Spinal cord (tissue), 10 donors: ENCODE measurements at places on chromosomes 4 and X. TPM values are rescaled to one million over a fixed set of nuclear protein-coding genes. Genes with fewer than 3 reads are reported as not detected.

TENM3 gene
- total RNA-seq = 36.2 TPM

CUL4B gene
- 33.6 TPM for total RNA-seq

POU3F4 gene
- total RNA-seq = 2.9 TPM

KIF4A gene
- 6.3 TPM for total RNA-seq

PRRG1 gene
- total RNA-seq = 16.6 TPM

JAKMIP1 gene
- 13.5 TPM for total RNA-seq

GPC4 gene
- total RNA-seq = 8.2 TPM

DUX4 gene
- total RNA-seq = not detected

SPIN4 gene
- 9.9 TPM for total RNA-seq

NUDT10 gene
- 17.3 TPM for total RNA-seq

TAF7L gene
- total RNA-seq = 0.72 TPM

DNA sequence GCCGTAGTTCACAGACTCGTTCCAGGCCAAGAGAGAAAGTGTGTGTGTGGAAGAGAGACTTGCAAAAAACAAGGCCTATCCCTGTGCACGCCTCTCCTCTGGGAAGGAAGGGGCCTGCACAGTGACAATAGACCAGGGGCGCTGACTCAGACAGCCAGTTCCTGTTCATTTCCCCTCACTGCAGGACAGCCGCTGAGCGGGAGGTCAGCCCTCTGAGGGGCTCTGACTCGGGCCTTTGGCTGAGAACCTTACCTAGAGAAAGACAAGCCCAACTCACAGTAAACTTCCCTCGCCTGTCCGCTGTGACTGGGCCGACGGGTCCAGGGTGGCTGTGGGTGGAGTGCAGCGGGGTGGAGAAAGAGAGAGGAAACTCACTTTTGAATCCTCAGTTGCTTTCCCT is 52.1 kb downstream of the RTL5 start:
- no peak overlapping the region for H3K4me3 ChIP-seq
- H3K27ac ChIP-seq = no peak overlapping the region
- peaks cover 32% of the 10 kb centered on the region for H3K27me3 ChIP-seq
- DNase-seq = no peak

GRCh38 chrX:11215191-11215921 is 77.9 kb upstream of the AMELX start:
- H3K27me3 ChIP-seq = peaks cover 3% of the 10 kb centered on the region
- no peak for DNase-seq
- H3K4me1 ChIP-seq = no peaks in the 10 kb centered on the region
- no peaks in the 10 kb centered on the region for H3K36me3 ChIP-seq
- H3K4me3 ChIP-seq = no peak overlapping the region
- H3K27ac ChIP-seq = no peak overlapping the region

DNA sequence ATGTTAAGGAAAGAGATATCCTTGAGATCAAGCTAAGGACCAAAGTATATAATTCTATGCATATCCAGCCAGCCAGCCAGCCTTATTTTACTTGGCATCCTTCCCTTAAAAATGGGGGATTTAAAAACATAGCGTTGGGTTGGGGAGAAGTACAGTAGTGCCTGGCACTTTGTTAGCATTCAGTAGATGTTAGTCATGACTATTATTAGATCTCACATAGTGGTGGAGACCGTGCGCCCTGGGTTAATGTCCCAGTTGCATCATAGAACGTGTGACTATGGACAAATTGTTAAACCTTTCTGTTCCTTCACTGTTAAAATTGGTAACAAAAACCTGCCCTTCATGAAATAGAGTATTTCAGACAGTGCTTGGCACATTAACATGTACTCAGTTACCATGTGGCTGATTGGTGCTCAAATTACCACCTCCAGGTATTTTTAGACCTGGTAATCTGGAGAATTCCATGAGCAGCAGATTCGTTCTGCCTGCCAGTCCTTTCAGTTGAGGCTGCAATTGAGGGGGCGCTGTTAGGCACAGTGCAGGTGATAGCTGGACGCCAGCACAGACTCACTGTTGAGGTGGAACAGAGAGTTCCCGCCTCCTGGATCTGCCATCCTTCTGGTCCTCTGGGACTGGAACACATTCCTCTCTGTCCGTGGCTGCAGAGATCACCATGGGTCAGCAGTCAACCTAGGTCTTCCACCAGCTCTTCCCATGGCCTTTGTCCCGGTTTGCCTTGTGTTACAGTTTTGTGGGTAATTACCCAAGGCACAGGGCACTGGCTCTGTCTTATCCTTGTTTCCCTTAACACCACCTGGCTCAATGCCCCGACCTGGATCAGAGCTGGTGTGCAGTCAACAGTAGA is 31.7 kb downstream of the RBBP7 start:
- H3K27ac ChIP-seq = no peak overlapping the region
- no peak overlapping the region for H3K4me3 ChIP-seq
- peaks cover 12% of the 10 kb centered on the region for H3K36me3 ChIP-seq
- peaks cover 28% of the 10 kb centered on the region for H3K27me3 ChIP-seq

DNA sequence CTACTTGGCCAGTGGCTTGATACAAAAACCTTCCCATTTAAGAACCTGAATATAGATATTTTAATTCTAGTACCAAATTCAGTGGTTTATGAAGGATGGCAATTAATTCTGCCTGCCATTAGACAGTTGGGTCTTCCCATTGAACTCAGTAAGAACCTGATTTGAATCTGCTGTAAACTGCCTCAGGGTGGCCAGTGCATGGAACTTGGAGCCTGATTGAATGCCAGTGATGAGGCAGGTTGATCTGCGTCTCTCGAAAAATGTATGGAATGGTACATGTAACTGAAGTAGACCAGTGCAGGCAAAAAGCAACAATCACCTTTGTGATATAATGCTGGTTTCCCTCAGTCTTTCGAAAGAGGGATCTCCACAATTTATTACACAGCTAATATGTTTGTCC is 421.4 kb downstream of the TMA16 start:
- H3K27me3 ChIP-seq = no peaks in the 10 kb centered on the region
- DNase-seq = no peak
- H3K4me3 ChIP-seq = no peak overlapping the region
- H3K36me3 ChIP-seq = no peaks in the 10 kb centered on the region
- H3K4me1 ChIP-seq = no peaks in the 10 kb centered on the region
- H3K27ac ChIP-seq = no peak overlapping the region

- no peak overlapping the region for H3K4me3 ChIP-seq
- no peaks in the 10 kb centered on the region for H3K36me3 ChIP-seq
- no peaks in the 10 kb centered on the region for H3K27me3 ChIP-seq
- no peak overlapping the region for H3K27ac ChIP-seq
- peaks cover 5% of the 10 kb centered on the region for H3K4me1 ChIP-seq
- DNase-seq = no peak
These were observed 4.2 kb upstream of the ABCG2 start for GRCh38 chr4:88162626-88163025.

GRCh38 chr4:82055156-82055555 is 318.6 kb downstream of the HNRNPD start:
- H3K36me3 ChIP-seq = no peaks in the 10 kb centered on the region
- H3K4me1 ChIP-seq = no peaks in the 10 kb centered on the region
- H3K4me3 ChIP-seq = no peak overlapping the region
- no peak overlapping the region for H3K27ac ChIP-seq
- H3K27me3 ChIP-seq = no peaks in the 10 kb centered on the region

- H3K4me3 ChIP-seq = peak overlapping the region; percentile 91
- H3K27me3 ChIP-seq = no peaks in the 10 kb centered on the region
- DNase-seq = no peak
- peaks cover 16% of the 10 kb centered on the region for H3K4me1 ChIP-seq
- peak overlapping the region; percentile 92 for H3K27ac ChIP-seq
These were observed 178.5 kb downstream of the CBR4 start for GRCh38 chr4:168831585-168831918.

GRCh38 chrX:16212436-16212835 is 45.2 kb downstream of the MAGEB17 start:
- H3K27ac ChIP-seq = no peak overlapping the region
- H3K27me3 ChIP-seq = peaks cover 11% of the 10 kb centered on the region
- no peak overlapping the region for H3K4me3 ChIP-seq

DNA sequence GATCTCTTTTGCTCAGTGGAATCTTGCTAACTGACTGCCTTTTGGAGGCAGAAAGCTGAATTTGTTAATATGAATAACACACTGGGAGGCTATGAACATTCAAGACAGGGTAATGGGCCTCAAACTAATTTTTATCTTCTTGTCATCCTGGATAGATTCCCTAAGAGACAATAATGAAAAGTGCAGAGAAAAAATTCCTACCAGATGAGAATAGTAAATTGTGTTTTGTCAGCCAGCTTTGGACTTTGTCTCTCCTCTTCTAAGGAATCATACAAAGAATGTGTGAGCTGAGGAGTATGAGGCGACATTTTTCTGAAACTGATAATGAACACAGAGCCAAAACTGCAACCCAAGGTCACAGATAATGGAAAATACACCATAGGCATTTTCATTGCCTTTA is 649.3 kb downstream of the IQCM start:
- no peaks in the 10 kb centered on the region for H3K27me3 ChIP-seq
- H3K36me3 ChIP-seq = no peaks in the 10 kb centered on the region
- DNase-seq = no peak
- no peak overlapping the region for H3K4me3 ChIP-seq

- no peaks in the 10 kb centered on the region for H3K36me3 ChIP-seq
- no peak for DNase-seq
- peak overlapping the region; percentile 50 for H3K27ac ChIP-seq
- H3K27me3 ChIP-seq = no peaks in the 10 kb centered on the region
These were observed 11.6 kb downstream of the PDZD4 start for GRCh38 chrX:153818571-153819383.

- peak overlapping the region; percentile 42 for H3K27ac ChIP-seq
- no peak for DNase-seq
- H3K4me1 ChIP-seq = peaks cover 34% of the 10 kb centered on the region
- H3K27me3 ChIP-seq = peaks cover 69% of the 10 kb centered on the region
These were observed 1.5 kb downstream of the MAB21L2 start for GRCh38 chr4:150583287-150584110.

- DNase-seq = no peak
- H3K36me3 ChIP-seq = no peaks in the 10 kb centered on the region
- no peak overlapping the region for H3K4me3 ChIP-seq
- no peaks in the 10 kb centered on the region for H3K27me3 ChIP-seq
- no peaks in the 10 kb centered on the region for H3K4me1 ChIP-seq
These were observed 5.7 kb downstream of the ARL13A start for GRCh38 chrX:100975212-100975611.

GRCh38 chr4:2482693-2483092 is 13.8 kb downstream of the RNF4 start:
- no peaks in the 10 kb centered on the region for H3K36me3 ChIP-seq
- no peaks in the 10 kb centered on the region for H3K27me3 ChIP-seq
- peaks cover 19% of the 10 kb centered on the region for H3K4me1 ChIP-seq
- no peak for DNase-seq
- no peak overlapping the region for H3K4me3 ChIP-seq

DNA sequence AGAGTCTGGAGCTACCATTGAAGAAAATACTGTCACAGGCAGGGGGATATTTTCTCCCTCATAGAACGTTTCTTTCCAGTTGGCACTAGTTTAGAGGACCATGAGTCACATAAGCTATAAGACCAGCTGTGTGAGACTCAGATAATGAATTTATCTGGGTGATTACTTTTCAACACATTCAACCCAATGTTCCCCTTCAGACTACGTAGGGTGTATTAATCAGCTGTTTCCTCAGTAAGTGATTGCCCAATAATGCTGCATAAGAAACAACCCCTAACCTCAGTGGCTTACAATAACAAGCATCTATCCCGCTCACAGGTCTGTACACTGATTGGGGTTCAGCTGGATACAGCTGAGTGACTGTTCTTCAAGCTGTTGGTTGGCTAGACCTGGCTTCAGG is 38.1 kb downstream of the CBLL2 start:
- H3K4me3 ChIP-seq = no peak overlapping the region
- H3K27me3 ChIP-seq = peaks cover 3% of the 10 kb centered on the region
- H3K27ac ChIP-seq = no peak overlapping the region
- DNase-seq = no peak

DNA sequence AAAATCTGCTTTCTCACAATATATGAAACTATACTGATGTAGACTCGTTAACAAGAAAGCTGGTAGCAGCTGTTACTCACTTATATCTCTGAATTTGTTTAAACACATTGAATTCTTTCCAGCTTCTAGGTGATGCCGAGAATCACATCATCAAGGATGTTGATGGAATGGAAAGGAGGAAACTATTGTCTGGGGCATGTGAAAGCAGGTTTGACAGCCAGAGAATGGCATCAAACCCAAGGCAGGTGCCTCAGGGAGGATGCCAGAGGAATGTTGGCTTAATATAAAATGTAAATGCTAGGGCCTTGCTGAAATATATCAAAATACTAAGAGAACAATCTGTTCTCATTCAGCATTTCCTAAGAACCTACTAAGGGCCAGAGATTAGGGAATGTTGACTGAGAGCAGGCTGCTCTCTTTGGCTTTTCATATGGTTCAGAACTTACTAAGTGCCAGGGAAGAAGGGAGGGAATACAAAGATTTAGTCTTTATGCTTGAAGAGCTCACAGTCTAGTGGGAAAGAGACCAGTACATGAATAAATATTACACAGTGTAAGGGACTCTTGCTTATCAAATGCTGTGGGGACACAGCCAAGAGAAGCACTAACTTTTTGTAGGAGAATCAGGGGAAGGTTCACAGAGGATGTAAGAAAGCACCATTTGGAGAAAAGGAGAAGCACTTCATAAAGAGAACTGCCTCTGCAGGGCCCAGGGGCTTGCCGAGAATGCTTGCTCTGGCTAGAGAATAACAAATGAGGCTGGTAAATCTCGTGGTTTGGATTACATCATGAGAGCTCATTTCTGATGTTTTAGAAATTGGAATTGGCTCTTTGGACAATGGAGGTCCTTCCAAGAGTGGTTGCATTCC is 14.7 kb downstream of the SLIT2 start:
- H3K4me1 ChIP-seq = peaks cover 2% of the 10 kb centered on the region
- H3K36me3 ChIP-seq = no peaks in the 10 kb centered on the region
- H3K27me3 ChIP-seq = no peaks in the 10 kb centered on the region
- DNase-seq = peak; percentile 78

GRCh38 chrX:50068285-50068563 is 132.6 kb downstream of the AKAP4 start:
- no peaks in the 10 kb centered on the region for H3K36me3 ChIP-seq
- no peak for DNase-seq
- peak overlapping the region; percentile 65 for H3K27ac ChIP-seq
- no peaks in the 10 kb centered on the region for H3K27me3 ChIP-seq
- no peaks in the 10 kb centered on the region for H3K4me1 ChIP-seq
